ENCODE measurements at places on chromosomes 7 and 10.
A peak's percentile ranks its signal among the peaks of the same experiment; 100 is the strongest.

DNA sequence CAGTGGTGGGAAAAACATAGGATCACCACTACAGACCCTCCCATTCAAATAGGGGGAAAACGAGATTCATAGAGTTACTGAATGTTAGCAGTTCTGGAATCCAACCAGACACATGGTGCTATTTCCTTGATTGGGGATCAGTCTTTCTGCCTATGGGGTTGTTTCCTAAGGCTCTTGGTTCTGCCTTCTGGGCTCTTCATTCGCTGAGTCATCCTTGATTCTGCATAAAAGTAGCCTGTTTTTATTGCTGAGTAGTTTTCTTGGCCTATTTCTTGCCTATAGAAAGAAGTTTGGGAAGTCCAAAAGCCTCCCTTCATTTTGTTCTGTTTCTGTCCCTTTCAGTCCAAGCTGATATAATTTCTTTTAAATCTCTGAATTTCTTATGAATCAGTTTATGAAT lies 99.3 kb upstream of the OIT3 start:
- no peak for DNase-seq

GRCh38 chr7:26944501-26945358 lies 80.3 kb upstream of the SKAP2 start:
- DNase-seq: no peak

- no peak for DNase-seq
Measured at GRCh38 chr7:124914298-124914697, 15.3 kb downstream of the POT1 start.

- DNase-seq: peak; percentile 60
Measured at GRCh38 chr10:16809074-16809718, 8.0 kb downstream of the RSU1 start.

GRCh38 chr10:97080051-97080776 lies 105.5 kb downstream of the SLIT1 start:
- no peak for DNase-seq

DNA sequence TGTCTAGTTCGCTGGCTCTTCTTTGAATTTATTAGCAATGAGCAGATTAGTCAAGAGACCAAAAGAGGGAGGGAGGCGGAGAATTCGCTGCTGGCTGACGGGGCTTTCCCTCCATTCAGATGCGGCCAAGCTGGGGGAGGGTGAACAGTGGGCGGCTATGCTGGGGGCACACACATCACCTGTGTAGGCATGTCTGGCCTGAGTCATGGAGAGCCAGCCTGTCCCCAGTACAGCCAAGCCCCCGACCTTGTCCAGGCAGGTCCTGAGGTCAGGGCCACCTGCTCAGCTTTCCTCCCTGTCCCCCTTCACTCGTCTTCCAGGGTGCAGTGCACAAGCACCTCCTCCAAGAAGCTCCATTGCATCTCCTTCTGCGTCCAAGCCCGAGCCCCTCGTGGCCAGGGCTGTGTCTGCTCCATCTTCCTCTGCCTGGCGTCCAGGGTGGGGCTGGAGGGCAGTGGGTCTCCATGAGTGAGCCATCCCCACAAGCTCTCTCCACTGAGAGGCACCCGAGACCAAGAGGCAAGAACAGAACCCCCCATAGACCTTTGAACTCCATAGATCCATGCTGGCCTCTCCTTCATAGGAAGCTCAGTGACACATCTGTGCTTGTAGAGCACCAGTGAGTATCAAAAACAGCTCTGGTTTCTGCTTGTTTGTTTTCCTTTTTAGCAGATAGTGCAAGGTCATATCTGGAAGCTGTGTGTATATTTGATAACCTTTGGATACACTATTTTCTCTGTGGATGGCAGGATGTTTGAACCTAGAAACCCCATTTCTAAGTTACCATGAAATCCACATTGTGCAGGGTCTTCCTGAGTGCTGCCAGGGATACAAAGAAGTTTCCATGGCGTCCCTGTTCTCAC lies 1.9 kb upstream of the DEPP1 start:
- no peak for DNase-seq

DNA sequence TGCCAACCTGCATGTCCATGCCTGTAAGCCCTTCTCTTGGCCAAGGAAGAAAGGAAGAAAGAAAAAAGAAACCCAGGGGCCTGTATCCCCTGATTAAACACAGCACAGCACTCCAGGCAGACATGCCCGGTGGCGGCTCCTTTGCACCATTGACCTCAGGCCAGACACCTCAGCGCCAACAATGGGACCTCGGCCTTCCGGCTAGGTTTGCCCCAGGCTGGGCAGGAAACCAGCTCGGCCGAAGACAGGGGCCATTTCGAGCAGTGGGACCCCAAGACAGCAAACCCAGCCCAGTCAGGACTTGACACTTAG lies 2.8 kb downstream of the HOXA10 start:
- DNase-seq: peak; percentile 11

GRCh38 chr10:87634311-87634710 lies 25.4 kb upstream of the PAPSS2 start:
- no peak for DNase-seq

DNA sequence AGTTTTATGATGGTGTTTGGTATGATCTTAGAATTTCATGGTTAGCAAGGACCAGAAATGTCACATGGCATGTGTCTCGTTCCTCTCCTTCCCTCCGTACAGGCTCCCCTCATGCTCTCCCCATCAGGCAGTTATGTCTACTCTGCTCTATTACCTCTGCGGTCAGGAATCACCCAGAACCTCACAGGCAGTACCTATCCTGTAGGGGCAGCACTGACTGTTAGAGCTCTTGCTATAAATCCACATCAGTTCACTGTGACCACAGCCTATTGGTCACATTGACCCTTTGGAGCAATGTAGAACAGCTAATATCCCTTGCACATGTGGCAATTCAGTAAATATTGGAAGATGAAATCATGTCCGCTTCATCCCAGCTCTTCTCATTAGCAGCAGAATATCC lies 151.8 kb downstream of the WNT2 start:
- no peak for DNase-seq

DNA sequence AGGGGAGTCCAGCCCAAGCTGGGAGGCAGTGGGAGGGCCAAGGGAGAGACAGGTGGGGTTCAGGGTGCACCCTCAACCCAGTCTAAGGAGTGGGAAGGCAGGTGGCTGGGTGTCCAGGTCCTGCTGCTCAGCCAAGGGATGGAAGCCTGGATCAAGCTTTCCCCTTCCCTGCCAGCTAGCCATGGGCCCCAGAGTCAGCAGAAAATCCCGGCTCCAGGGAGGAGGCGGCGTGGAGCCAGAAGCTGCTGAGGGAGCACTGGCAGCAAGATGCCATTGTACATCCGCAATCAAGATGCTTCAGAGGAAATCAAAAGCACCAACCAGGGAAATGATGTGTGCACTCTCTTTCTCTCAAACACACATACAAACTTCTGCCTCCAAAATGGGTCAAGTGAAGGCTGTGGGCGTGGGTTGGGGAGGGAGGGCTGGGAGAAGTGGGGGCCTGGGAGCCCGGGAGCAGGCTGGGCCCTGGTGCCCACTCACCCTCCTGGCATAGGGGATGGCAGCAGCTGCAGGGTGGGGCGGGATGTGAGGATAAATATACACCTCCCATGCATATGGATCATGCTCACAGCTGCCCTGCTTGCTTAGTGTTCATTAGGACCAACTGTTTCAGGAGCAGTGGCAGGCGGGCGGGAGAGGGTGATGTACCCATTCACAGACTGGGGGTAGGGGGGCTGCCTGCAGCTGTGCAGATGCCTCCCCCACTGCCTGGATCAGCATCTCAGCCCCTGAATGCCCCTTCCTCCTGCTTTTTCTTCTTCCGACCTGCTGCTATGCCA lies 24.2 kb downstream of the TRIM8 start:
- no peak for DNase-seq

- no peak for DNase-seq
Measured at GRCh38 chr7:30184791-30185487, 50.2 kb downstream of the MTURN start.
